ENCODE measurements at places on chromosomes 2 and 18.
A peak's percentile ranks its signal among the peaks of the same experiment; 100 is the strongest.

GRCh38 chr2:111100087-111100764 lies 20.5 kb upstream of the BCL2L11 start:
- DNase-seq: no peak

GRCh38 chr2:120876526-120877280 lies 141.0 kb downstream of the GLI2 start:
- DNase-seq: no peak

DNA sequence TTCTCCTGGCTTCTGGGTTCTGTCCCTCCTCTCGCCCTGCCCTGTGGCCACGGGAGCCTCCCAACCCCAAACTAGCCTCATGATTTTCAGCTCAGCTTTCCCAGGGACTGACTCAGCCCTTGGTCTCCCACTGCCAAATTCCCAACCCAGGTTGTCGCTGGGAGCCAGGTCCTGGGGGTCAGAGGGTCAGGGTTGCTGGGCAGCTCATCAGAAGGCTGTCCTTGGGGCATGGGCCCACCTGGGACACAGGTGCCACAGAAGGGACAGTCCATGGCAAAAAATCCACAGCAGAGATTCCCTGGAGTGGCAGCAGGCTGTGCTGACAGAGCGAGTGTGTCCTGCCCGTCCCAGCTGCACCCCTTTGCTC lies 180.4 kb downstream of the TWIST2 start:
- no peak for DNase-seq

DNA sequence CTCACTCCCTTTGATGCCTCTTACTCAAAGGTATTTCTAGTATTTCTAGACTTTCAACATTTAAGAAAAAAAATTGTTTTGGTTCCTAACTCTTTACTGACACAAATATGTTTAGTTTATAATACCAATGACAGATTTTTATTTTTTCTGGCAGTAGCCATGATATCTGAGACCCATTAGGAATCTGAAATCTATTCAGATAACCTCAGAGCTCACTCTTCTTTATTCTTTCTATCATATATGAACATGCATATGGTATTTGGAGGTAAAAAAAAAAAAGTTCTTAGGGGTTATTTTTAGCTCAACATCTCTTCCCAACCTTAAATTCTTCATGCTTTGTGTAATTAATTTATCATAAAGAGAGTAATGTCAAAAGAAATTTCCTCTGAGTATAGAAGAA lies 465.5 kb downstream of the CDH2 start:
- peak; percentile 56 for DNase-seq

DNA sequence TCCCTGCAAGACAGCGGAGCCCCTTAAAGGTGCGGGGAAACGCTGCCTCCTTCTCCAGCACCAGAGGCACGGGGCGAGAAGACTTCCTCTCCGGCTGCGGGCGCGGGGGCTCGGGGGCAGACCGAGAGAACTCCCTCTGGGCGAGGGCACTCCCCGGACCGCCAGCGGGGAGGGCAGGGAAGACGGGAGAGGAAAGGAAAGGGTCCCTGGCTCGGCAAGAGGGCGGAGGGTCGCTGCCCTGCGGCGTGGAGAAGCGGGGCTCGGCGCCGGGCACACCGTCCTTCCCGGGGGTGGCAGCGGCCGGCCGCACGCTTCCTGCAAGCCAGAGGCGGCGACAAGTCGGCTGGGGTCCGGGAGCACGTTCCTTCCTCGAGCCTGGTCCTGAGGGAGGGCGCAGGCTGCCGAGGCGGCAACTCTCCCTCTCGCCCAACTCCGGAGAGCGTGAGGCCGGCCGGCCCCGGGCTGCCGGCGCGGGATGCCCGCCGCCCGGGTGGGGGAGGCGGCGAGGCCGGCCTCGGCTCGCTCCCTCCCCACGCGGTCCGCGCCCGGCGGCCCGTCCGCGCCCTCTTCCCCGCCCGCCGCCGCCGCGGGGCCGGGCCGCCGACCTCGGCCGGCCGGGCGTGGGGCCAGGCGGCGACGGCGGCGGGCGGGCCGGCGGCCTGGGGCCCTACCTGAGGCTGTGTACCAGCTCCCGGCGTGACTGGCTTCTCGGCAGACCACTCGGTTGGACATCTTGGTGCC lies 1.1 kb downstream of the MEMO1 start:
- peak; percentile 25 for DNase-seq

GRCh38 chr2:62794791-62795190 lies 89.3 kb downstream of the EHBP1 start:
- DNase-seq: peak; percentile 72
